ENCODE measurements at places on chromosomes 16 and 17. TPM values are rescaled to one million over a fixed set of nuclear protein-coding genes. Genes with fewer than 3 reads are reported as not detected.

PSMC3IP gene
- total RNA-seq = 6.2 TPM

ZP2 gene
- total RNA-seq = not detected

DNA sequence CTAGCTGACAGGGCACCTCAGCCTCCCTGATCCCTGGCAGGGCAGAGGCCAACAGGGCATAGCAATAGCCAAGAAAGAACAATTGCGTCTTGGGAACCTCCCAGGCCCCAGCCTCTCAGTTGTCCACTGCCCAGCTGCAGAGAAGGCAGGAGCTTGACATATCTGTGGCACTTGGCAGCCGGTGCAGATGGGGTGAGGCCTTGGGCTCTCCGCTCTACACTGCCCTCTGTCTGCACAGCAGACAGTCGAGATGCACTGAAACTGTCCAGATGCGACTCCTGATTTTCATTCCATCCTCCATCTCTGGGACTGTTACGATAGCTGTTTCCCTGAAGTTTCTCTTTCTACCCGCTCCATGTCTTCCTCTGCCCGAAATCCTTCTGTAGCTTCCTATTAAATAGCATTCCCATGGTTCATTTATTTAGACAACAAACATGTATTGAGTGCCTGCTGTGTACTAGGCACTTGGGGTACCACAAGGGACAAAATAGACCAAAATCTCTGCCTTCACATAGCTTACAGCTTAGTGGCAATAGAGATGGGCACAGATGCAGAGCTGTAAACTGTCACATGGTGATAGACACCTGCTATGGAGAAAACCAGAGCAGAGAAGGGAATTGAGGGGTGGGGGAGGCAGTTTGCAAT lies 3.3 kb downstream of the POLR3E start:
- peak; percentile 45 for DNase-seq

DNA sequence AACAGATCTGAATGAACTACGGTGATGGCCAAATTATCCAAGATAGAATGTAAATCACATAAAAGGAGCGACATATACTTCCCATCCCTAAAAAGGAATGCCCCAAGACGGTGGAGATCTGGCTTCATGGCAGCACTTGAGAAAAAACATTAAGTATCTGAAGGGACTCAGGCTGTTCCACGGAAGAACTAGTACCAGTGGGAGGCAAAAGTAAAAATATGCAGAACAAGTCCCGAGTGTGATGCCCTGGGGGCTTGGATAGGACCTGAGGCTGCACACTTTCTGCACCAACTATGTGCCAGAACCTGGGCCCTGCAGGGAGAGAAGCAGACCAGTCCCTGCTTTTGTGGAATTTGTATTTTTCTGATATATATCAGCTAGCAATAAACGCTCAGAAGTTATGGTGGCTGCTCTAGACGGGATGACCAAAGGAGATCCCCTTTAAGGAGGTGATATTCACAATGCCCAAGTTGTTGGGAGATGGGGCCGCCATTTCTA lies 539 bp upstream of the CKLF start:
- DNase-seq = no peak

RBFOX1 gene
- not detected for total RNA-seq

DNA sequence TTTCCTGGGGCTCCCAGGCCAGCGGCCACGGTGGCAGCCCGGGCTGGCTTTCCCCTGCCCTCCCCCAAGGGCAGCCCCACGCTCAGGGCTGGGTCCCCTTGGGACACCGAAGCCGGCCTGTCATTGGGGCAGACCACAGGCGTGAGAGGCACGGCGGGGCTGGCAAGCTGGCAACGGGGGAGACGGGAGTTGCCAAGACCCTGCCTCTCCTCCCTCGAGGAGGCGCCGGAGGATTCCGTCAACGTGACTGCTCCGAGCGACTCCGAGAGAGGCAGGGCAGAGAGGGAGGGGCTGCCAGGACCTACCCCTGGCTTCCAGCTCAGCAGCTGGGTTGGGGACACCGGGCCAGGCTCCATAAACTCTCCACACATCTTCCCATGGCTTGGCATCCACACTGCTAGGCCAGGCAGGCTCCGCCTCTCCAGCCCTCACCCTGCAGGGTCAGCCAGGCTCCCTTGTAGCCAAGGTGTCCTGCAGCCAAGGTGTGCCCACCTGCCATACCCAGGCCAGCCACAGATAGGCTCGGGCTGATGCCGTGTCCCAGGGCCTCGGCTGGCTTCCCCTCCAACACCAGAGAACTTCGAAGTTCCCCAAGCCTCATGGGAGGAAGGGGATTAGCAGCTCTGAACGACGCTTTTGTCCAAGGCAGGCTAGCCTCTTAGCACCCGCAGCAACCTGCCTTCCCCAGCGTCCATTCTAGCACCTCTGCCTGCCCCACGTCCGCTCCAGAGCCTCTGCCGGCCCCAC lies 25.5 kb downstream of the TIMM22 start:
- no peak for DNase-seq

GRCh38 chr16:78127130-78127529 lies 27.7 kb downstream of the WWOX start:
- no peak for DNase-seq

GRCh38 chr16:29675811-29676643 lies 3.0 kb upstream of the QPRT start:
- peak; percentile 27 for DNase-seq

All from G401 (cell line).